A673 (cell line): ENCODE measurements at places on chromosomes 12 and 14.

- no peak for DNase-seq
Measured at GRCh38 chr14:75274050-75274898, 4.4 kb upstream of the FOS start.

GRCh38 chr14:22518073-22518472, 71.0 kb downstream of the DAD1 start:
- peak; percentile 78 for DNase-seq

GRCh38 chr14:101110729-101111619, 207.5 kb upstream of the RTL1 start:
- no peak for DNase-seq

DNA sequence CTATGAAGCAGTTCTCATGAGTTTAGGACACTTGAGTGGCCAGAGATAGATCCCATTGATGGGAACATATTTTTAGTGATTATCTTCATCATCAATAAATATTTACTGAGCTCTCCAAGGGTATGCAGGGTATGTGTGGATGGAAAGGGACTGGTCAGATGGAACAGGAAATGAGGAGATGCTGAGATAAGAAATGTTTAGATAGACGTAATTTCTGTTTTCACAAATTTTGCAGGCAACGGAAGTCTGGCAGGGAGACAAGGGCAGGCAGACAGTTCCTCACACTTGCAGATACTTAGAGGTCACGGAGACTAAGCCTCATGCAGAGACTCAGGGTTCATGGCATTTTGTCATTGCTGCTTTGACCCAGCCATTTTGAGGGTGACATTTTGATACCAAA, 24.3 kb downstream of the BCL2L14 start:
- DNase-seq: no peak

DNA sequence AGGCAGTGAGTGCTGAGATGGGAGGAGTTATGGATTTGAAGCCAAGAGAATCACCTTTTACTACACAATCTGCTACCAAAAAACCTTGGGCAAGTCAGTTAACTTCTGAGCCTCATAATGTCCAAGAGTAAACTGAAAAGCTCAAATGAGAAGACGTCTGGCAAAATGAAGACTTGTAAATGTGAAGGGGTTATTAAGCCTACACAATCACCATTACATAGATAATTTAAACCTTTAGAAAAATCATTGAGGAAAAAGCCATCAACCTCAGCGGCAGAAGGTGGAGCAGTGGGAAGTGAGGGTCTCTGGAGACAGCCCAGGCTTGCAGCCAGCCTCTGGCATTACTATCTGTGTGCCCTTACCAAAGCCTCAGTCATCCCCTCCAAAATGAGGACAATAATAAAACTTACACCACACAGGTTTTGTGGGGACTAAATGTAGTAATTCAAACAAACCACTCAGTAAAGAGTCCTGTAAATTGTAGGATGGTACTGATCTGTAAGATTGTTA, 50.5 kb upstream of the CCDC175 start:
- no peak for DNase-seq

- DNase-seq: no peak
Measured at GRCh38 chr12:27537855-27538675, 14.1 kb downstream of the PPFIBP1 start.

GRCh38 chr14:58638231-58639197, 752 bp downstream of the DACT1 start:
- peak; percentile 44 for DNase-seq

DNA sequence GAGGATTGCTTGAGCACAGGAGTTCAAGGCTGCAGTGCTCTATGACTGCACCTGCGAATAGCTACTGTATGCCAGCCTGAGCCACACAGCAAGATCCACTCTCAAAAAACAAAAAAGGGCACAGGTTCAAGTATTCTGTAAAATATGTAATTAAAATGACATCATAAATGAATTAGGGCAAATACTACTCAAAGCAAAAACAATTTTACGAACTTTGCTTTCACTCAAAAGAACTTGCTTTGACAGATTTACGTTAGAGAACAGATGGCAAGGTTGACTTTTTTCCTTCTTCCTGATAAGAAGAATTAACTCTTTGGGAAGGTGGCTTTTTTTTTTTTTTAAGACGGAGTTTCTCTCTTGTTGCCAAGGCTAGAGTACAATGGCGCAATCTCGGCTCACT, 44.0 kb upstream of the EAPP start:
- DNase-seq: no peak

- peak; percentile 66 for DNase-seq
Measured at GRCh38 chr14:34227834-34228649, 234.0 kb downstream of the SPTSSA start.

GRCh38 chr12:3944620-3945019, 71.4 kb upstream of the PARP11 start:
- DNase-seq: no peak

- DNase-seq: peak; percentile 88
Measured at GRCh38 chr14:54175298-54175942, 218.8 kb upstream of the BMP4 start.

- DNase-seq: peak; percentile 78
Measured at GRCh38 chr14:32934073-32934880, 4.4 kb upstream of the NPAS3 start.

- DNase-seq: no peak
Measured at GRCh38 chr14:99724196-99724891, 40.2 kb downstream of the CYP46A1 start.

DNA sequence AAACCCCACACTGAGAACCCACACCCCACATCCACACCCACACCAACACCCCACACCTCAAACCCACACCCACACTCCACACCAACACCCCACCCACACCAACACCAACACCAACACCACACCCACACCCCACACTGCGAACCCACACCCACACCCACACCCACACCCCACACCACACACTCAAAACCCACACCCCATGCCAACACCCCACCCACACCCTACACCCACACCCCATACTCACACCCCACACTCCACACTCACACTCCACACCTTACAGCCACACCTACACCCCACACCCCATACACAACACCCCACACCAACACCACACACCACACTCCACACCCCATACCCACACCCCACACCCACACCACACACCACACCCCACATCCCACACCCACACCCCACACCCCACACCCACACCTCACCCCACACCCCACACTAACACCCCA, 38.0 kb downstream of the TMEM120B start:
- DNase-seq: no peak

DNA sequence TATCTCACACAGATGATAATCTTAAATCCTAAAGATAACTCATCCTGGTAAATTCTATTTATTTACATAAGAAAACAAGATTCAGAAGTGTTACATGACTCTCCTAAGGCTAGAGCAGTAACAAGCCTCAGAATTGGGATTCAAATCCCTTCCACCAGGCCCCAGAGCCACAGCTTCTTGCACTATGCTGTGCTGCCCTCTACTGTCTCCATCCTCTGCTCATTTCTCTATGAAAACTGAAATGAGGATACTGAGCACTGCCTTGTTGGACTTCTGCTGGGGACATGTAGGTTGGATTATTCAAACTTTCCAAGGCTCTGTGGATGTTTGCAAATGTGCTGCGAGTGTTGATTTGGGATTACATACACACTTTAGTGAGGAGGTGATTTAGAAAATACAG, 23.5 kb upstream of the C12orf50 start:
- peak; percentile 60 for DNase-seq

- no peak for DNase-seq
Measured at GRCh38 chr12:25670076-25671055, 117.3 kb upstream of the LMNTD1 start.

- no peak for DNase-seq
Measured at GRCh38 chr14:101234999-101235334, 326.3 kb upstream of the DIO3 start.

- DNase-seq: no peak
Measured at GRCh38 chr14:100715332-100715731, 11.4 kb upstream of the DLK1 start.

- DNase-seq: no peak
Measured at GRCh38 chr12:59405992-59406391, 189.8 kb upstream of the SLC16A7 start.

- DNase-seq: peak; percentile 62
Measured at GRCh38 chr12:107992870-107993451, 136.1 kb upstream of the WSCD2 start.

DNA sequence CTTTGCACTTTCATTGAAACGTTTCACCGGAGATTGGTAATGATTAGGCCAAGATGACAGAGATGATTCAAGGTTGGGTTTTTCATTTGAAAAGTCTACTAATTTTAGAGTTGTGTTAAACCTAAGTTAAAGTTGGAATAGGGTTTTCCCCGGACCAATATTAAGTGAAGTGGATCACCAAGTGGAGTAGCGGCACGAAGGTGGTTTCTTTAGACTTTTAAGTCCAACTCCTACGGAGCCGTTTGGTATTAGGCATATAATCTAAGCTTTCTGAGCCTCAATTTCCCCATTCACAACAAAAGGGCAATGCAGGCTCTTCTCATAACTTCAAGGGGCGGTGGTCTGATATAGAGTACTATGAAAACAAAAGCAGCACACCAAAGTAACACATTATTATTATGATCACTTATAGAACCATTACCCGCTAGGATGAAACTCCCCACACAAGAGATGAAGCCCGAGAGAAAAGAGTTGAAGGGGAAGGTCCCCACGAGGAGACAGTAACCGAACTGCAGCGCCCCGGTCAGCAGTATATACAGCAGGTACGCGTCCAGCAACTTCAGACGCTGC, 413 bp downstream of the DAD1 start:
- no peak for DNase-seq

DNA sequence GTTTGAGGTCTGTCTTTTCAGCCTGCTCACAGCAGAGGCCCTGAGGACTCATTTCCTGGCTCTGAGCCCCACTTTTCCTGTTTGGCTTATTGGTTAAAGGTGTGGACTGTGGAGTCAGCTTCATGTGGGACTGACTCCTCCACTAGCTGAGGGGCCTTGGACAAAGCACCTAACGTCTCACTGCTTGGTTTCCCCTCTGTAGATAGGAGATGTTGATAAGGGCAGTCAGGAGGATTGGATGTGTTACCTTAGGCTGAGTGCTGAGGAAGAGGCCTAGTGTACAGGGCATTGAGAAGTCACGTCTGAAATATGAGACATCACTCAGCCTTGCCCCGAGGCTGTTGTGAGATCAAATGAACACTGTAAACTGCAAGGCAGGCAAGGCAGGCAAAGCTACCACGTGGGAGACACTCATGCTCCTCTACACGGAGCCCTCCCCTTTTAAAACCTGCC, 27.1 kb upstream of the TCL1A start:
- DNase-seq: peak; percentile 19

DNA sequence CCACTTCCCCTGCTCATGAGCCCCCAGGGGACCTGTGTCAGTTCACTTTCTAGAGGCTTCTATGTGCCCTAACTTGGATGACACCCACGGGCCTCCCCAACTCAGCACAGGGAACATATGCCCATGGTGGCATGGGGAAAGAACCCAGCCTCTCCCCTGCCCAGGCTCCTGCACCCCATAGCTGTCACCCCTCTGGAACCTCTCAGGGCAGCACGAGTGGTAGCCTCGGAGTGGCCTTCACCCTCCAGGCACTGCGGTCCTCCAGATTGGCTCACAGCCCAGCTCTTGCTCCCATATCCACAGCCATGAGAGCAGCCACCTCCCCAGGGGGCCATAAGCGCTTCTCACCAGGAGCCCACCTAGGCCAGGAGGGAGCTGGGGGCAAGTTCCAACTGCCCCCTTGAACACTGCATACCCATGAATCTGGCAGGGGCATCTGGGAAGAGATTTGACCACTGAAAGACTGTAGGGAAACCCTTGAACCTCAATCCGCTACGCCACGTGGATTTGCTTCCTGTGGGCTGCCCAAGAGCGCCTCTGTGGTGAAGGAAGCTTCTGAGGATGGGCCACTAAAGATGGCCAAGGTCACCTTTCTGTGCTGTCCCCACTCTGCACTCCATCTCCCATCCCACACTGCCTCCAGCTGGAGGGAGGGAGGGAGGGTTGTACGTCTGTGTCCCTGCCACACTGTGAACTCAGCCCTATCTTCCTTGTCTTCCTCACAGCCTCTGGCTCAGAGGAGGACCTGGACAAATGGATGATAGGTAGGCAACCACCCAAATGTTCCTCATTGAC, 11.9 kb downstream of the PLD4 start:
- no peak for DNase-seq

- DNase-seq: no peak
Measured at GRCh38 chr12:50082644-50083043, 2.5 kb upstream of the SMARCD1 start.

DNA sequence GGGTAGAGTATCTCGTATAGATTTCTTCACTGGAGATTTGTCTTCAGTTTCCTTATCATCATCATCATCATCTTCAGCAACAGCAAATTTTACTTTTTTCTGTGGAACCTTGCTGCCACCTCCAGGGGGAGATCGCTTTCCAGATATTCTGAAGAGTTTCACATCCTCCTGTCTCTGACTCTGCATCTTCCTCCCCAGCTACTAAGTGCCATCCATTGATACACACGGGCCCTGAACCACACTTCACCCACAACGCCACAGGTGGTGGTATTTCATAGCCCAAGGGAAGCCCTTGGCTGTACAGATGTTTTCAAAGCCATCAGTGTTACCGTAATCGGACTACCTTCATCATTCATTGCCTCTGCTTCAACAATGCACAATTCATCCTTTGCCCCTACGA, 82.2 kb downstream of the PPP2R5C start:
- no peak for DNase-seq

DNA sequence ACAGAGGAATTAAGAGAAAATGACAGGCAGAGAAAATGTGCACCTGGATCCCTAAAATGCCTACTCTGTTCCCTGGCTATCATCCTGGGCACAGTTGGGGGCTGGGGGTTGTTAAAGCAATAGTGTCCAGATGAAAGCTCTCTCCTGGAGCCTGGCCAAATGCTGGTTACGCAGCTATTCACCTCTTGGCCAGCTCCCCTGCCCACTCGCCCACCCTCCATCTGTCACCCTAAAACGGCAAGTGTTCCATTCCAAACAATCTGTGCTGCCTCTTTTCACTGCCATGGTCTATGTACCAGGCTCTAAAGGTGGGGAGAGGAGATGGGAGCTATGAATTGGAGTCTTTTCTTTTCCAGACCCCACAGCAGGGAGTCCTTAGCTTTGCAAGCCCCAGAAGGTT, 24.7 kb upstream of the NPFF start:
- DNase-seq: no peak

DNA sequence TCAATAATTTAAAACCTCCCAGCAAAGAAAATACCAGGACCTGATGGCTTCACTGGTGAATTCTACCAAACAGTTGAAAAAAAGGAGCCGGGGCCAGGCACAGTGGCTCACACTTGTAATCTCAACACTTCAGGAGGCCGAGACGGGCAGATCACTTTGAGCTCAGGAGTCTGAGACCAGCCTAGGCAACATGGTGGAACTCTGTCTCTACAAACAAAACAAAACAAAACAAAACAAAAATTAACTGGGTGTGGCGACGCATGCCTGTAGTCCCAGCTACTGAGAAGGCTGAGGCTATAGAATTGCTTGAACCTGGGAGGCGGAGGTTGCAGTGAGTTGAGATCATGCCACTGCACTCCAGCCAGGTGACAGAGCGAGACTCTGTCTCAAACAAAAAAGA, 13.7 kb upstream of the TROAP start:
- DNase-seq: no peak

DNA sequence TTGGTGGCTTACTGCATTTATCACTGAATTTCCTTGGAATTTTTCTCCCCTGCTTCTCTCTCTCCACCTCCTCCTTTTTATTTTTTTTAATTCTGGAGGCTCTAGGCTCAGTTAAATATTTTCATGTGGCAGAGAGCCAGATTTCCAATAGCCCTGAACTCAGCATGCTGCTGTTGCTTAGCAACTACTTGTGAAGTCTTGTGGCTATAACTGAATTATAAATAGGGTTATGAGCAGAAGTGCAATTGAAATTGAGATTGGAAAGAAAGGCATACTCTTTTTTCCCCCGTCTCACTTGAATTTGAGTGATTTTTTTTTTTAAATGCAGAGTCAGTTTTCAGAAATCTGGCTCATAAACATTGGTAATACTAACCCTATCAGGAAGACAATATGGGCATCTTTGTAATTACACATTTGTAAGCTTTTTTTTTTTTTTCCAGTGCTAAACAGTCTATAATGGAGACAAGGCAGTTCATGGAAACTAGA, 38.3 kb downstream of the ATF7IP start:
- DNase-seq: peak; percentile 92
